ENCODE measurements at places on chromosomes 3 and 15.

DNA sequence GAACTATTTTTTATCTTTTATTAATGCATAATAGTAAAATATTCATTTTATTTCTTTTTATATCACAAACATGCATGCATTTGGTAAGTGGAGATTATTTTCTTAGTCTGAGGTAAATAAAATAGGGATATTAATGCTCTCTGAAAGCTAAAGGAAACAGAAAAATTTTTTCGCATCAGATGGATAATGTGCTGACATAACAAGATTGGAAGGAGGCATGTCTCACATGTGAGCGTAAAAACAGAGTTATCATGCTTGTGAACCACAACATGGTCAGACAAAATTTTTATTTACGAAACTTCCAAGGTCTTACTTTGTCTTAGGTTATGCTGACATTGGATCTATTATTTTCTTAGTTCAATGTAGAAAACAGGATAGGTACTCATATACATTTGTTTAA, 166.1 kb downstream of the SPATA16 start:
- no peak for DNase-seq

- no peak for DNase-seq
Measured at GRCh38 chr15:99118801-99119546, 14.1 kb downstream of the SYNM start.

GRCh38 chr3:67497746-67498145, 156.7 kb downstream of the SUCLG2 start:
- no peak for DNase-seq

DNA sequence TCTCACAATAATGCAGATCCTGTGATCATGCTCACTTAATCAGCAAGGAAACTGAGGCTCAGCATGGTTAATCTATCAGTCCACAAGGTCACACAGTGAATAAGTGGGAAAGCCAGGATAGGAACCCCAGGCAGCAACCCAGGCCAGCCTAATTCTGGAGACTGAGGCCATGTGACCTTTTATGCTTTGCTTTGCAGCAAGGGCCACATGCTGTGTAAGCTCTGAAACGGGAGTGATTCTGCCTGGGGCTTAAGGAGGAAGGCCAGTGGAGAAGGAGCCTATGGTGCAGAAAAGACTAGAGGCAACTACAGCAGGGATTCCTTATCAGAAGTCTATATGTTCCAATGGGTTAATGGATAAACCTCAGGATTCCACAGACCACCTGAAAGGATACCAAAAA, 157.6 kb upstream of the PPP2R3A start:
- DNase-seq: no peak

DNA sequence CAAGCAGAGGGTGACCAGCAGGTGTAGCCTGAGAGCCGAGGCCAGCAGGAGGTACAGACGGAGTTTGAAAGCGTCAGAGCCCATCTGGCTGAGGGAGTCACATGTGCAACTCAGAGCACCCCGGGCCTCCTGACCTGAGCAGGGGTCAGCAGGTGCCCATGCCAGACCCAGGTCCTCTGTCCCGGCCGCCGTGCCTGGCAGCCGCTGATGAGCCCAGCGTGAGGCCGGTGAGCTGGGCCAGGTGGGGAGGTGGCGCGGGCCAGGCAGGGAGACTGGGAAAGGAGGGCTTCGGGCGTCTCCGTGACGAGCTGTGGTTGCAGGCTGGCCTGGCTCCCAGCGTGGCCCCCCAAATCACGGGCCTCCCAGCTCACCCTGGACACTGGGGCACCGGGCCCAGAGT, 130.9 kb downstream of the CHSY1 start:
- no peak for DNase-seq

- DNase-seq: no peak
Measured at GRCh38 chr15:58224068-58224467, 85.9 kb downstream of the AQP9 start.

DNA sequence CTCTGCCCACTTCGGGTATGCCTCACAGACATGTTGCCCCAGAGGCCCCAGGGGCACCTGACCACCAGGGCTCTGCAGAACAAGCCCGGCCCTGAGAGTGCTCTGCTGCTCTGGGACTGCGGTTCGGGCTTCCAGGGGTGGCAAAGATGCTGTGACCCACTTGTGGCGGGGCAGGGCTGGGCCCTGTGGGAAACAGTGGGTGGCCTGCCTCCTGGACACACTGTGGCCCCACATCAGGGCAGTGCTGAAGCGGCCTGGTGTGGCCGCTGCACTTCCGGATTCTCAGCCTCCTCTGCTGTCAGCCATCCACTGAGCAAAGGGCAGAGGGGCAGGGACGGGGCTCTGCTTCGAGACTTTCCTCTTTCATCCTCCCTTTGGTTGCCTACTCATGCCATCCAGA, 26.5 kb upstream of the PLXND1 start:
- no peak for DNase-seq

GRCh38 chr15:92520914-92521623, 127.4 kb downstream of the ST8SIA2 start:
- no peak for DNase-seq

DNA sequence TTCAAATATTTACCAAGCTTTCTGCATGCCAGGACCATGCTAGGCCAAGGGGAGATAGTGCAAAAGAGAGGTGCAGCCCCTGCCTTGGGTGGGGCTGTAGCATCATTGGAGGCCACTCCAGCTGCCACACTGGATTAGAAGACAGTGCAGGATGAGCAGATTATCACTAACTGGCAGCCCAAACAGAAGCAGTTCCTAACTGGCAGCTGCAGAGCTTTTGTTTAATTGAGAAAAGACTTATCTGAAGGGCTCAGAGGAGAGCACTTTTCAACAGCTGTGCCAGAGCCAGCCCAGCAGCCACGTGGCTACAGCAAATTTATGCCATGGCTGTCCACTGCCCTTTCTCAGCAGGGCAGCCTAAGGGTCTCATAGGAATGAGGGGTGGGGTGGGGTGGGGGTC, 13.5 kb upstream of the ACSBG1 start:
- no peak for DNase-seq

DNA sequence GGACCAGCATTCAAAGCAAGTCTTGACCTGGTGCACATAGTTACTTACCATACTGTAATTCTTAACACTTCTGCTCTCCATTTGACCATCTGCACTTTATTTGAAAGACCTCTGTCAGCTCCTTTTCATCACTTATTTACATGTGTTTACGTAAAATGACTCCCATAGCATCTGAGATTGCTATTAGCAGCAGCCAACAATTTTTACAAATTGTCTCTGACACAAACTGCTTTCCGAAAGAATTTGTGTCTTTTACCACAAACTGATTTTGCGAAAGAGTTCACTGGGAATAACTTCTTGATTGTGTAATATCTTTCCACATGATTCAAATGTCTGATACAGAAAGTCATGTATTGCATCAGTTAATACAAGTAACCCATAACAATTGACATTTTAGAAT, 144.1 kb upstream of the PEX5L start:
- DNase-seq: no peak

DNA sequence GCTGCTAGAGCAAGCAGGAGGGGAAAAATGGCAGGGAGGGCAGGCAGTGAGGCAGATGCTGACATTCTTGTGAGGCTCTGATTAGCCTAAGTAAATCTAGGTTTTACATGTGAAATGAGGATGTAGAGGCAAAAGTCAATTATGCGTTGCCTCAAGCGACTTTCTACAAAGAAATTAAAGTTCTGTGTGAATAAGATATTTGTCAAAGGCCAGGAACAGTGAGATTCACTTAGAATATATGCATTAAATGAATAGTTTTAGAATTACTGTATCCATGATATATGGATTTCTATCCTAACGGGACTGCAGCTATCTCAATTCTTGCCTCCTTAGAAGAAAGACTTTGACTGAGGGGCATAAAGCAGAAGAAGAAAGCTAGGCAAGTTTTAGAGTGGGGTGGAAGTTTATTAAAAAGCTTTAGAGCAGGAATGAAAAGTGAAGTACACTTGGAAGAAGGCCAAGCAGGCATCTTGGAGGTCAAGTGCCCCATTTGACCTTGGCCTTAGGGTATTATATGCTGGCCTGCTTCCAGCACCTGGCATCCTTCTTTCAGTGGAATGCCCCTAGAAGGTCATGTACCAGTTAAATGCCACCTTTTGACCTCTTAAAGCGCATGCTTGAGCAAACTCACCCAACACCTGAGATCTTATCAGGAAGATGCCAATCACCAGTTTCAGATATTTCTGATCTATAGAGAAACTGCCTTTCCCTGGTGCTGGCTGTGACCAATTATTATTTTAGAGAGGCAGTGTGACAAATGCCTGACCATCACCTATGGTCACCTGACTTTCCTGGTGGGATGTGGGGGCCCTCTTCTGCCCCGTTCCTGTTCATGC, 38.2 kb downstream of the OSTN start:
- no peak for DNase-seq

GRCh38 chr15:73397461-73397860, 28.7 kb upstream of the HCN4 start:
- no peak for DNase-seq

DNA sequence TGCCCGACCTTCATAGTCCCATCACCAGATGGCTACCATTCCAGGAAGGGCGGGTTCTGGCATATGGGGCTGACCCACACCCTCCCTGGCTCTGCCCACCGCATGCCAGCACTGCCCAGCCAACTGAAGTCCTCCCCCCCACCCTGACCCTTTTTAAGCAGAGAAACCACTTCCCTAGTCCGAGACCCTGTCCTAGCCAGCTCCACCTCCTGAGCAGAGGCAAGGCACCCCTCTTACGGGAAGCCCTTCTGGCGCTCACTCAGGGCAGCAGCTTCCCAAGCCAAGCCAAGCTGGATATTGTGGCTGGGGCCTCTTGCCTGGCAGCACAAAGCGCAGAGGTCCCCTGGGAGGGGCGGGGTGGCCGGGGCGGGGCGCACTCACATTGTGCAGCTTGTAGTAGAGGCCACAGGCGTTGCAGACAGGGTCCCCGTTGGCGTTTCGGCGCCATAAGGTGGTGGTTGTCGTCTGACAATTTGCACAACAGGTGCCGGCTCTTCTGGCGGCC, 11.5 kb downstream of the GATA2 start:
- DNase-seq: no peak

DNA sequence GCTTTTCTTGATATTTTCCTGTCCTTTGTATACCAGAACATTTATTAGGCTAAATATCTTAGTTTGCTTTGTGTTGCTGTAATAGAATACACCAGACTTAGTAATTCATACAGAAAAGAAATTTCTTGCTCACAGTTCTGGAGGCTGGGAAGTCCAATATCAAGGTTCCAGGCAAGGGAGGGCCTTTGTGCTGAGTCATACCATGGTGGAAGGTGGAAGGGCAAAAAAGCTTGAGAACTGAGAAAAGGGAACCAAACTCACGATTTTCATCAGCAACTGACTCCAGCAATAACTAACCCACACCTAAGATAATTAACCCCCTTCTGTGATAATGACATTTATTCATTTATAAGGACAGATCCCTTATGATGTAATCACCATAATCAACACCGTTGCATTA, 496.9 kb upstream of the SUCLG2 start:
- DNase-seq: no peak

DNA sequence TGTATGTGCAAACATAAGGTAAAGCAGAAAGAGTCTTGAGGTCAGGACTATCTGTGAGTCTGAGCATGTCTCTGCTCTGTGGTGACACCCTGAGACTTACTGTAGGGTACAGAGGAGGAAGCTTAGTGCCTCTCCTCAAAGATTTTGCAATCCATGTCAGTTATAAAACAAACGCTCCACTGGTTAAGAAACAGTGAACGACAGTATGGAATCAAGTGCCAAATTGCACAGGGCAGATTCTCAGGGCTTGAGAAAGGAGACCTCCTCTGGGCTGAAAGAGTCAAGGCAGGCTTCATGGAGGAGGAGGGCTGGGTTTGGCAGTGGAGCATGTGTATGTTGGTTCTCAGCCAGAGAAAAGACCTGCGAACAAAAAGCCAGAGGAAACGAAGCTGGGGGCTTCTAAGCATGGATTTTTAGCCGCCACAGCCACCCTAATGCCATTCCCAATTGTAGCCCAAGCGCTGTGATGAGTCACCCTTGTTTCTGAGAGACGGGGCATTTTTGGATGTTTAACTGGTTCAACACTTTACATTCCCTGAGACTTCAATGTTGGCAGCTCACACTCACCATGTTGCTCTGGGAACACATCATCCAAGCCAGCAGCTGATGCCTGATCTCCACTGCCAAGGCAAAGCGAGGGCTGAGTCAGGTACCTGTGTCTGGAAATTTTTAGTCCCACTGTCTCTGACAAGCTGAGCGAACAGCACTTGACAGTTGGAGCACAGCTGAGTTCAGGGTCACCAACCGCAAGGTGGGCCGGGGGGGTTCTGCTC, 3.4 kb upstream of the DGKG start:
- DNase-seq: no peak

DNA sequence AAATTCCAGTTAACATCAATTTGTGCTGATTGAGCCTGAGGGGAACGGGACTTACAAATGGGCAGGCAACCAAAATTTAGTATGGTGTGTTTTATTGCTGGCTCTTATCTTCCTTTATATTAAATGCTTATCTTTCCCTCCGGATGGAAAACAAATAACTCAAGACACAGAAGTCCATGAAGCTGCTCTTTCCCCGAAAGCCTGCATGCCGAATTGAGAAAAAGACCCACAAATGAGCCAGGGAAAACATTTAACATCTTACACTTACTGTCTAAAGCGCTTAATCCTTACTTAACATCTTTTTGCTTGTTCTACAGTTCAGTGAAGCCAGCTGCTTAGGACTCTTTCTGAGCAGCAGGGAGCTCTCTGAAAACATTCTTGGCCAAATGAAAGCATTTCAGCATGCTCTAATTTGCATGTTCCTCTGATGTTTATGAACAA, 49.5 kb downstream of the HEG1 start:
- DNase-seq: no peak
